ENCODE measurements at places on chromosomes 4 and X.

GRCh38 chr4:129682586-129682985 lies 586.6 kb downstream of the C4orf33 start:
- peak; percentile 10 for DNase-seq

DNA sequence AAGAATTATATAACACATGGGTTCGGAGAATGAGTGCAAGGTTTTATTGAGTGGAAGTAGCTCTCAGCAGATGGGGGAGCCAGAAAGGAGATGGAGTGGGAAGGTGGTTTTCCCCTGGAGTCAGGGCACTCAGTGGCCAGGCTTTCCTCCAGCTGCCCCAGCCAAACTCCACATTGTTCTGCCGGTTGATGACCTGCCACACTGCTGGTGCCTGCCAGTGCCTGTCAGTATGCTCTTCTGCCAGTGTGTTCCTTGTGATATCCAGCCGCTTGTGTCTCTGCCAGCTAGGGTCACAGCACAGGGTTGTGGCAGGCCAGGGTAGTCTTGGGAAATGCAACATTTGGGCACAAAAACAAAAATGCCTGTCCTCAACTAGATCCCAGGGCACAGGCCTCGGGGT lies 604.8 kb upstream of the TECRL start:
- DNase-seq, result no peak

GRCh38 chrX:51151734-51152133 lies 180.9 kb upstream of the NUDT10 start:
- DNase-seq, result no peak

GRCh38 chrX:55111578-55112254 lies 22.9 kb downstream of the PAGE2 start:
- no peak for DNase-seq

DNA sequence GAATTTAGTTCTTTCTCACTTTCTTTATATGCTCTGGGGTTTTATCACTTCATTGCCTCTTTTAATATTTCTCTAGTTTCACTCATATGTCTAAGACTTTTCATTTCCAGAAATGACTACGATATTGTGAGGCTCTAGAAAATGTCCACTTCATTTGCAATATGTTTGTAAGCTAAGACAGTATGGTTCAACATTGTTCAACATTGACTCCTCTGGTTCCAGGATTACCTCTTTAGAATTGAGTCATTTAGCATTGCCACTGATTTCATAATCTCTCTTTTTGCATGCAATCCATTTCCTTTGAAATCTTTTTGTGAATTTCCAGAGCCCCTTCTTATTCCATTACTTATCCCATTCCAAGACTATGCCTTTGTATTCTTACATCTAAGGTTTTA lies 32.3 kb downstream of the BBS12 start:
- peak; percentile 93 for DNase-seq

DNA sequence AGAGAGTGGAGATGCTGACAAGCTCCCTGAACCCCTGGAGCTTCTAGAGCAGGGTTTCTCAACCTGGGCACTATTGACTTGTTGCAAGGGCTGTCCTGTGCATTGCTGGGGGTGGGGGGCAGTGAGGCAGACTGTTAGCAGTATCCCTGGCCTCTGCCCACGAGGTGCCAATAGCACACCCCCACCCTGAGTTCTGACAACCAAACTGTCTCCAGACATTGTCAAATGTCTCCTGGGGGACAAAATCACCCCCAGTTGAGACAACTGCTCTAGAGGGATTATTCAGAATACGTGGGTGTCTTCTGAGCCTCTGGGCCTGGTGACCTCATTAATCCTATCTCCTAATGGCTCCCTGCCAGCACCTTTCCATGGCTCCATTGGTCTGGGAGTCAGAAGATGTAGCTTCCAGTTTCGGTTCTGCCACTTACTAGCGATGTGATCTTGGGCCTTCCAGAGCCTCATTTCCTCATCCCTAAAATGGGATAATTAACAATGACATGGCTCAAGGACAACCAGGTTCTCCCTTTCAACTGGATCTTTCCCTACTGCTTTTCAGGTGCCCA lies 17.6 kb upstream of the PJA1 start:
- no peak for DNase-seq

GRCh38 chrX:140866446-140866845 lies 135.9 kb upstream of the SPANXB1 start:
- DNase-seq, result peak; percentile 45

Data from ELR (cell line).